LNCaP clone FGC (cell line): ENCODE measurements at places on chromosomes 1 and 21.
A peak's percentile ranks its signal among the peaks of the same experiment; 100 is the strongest.

DNA sequence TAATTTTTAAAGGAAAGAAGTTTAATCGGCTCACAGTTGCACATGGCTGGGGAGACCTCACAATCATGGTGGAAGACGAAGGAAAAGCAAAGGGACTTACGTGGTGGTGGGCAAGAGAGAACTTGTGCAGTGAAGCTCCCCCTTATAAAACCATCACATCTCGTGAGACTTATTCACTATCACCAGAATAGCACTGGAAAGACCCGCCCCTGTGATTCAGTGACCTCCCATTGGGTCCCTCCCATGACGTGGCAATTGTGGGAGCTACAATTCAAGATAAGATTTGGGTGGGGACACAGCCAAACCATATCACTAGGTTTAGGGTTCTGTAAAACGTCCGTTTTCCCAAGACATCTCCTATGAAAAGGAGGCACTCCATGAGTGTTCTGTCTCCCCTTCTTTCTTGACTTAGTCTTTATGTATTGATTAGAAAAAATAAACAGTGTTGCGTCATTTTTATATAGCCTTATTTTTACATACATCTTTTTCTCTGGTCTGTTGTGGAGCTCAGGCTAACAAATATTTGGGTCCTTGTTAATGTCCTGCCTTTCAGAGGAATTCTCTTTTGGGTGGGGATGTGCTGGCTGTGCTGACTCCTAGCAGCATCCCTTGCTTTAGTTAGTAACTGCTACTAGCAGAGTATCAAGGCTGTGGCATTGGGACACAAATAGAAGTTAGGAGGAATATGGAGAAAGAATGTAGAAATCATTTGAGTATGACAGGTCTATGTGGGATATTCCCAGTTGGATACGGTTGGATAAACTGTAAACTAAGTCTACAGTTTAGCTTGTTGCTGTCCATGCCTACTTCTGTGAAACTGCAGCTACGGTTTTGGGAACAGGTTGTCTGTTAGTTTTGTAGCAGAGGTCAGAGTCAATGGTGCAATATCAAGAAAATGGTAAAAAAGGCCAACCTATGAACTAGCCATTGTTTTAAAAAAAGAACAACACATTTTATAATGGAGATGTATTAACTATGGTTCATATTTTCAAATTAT lies 23.5 kb downstream of the BACH1 start:
- no peak for DNase-seq

- DNase-seq = no peak
Observed at GRCh38 chr1:83994111-83994510, 4.8 kb downstream of the TTLL7 start.

- no peak for DNase-seq
Observed at GRCh38 chr1:87091425-87091824, 177.0 kb downstream of the HS2ST1 start.

DNA sequence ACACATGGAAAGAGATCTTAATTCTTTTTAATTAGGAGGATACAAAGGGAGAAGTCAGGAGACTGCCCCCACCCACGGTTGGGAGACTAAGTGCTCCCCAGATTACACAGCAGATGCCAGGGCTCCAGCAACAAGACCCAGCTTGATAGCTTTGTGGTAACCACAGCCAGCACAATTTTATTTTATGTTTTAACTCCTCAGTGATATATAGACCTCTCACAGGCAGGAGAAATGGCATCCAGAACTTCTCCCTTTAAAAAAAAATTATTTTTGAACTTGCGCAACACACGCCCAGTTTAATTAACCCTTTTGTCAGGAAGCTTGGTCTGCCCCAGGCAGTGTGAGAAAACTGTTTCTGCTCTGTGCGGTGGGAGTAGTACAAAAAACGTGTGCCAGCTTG lies 62.6 kb upstream of the ACOT11 start:
- no peak for DNase-seq

- DNase-seq = no peak
Observed at GRCh38 chr1:83083589-83084224, 915.2 kb downstream of the TTLL7 start.

DNA sequence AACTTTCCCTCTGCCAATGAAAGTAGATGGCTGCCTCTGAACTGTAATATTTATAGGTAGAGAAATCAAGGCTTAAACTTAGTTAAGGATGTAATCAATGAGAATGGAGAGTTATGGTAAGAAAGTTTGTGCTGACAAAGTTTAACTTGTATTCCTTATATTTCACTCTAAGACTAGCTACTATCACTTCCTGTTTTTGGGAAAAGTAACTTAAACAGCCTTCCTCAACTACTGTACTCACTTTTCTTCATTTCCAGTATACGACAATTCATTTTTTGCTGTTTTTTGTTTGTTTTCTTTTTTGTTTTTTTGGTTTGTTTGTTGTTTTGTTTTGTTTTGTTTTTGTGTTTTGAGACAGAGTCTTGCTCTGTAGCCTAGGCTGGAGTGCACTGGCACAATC lies 3.7 kb downstream of the RGS18 start:
- no peak for DNase-seq

GRCh38 chr1:49197081-49197480 lies 420.4 kb upstream of the BEND5 start:
- DNase-seq = no peak

DNA sequence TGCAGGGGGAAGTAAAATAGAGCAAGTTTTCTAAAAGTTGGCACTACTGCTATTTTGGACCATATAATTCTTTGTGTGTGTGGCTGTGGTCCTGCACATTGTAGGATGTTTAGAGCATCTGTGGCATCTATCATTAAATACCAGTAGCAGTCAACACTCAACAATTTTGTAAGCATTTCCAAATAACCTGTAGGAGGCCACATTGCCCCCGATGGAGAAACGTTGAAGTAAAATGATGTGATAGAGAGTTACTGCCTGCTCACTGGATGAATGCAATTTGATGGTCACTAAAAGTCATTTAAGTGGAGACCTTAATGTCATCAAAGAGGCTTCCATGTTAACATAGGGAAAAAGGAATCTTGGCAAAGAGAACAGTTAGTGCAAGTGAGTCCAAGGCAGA lies 560.8 kb downstream of the NEGR1 start:
- DNase-seq = no peak

DNA sequence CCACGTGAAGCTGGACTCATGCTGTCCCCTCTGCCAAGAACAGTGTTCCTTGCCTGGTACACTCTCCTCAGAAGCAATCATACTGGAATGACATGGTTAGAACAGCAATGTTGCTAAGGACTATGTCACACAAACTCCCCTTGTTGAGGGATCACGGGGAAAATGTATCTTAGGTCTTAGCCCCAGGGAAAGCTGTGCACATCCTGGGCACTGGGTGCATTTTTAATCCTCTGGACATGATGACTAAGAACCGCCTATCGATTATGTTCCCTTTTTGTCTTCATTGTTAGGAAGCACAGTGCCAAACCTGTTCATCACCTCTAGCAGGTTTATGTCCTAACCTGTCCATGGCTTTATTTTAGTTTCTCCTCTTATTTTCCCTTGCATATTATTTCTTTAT lies 115.1 kb downstream of the HIVEP3 start:
- no peak for DNase-seq

GRCh38 chr1:211800925-211801607 lies 29.5 kb downstream of the LPGAT1 start:
- no peak for DNase-seq

DNA sequence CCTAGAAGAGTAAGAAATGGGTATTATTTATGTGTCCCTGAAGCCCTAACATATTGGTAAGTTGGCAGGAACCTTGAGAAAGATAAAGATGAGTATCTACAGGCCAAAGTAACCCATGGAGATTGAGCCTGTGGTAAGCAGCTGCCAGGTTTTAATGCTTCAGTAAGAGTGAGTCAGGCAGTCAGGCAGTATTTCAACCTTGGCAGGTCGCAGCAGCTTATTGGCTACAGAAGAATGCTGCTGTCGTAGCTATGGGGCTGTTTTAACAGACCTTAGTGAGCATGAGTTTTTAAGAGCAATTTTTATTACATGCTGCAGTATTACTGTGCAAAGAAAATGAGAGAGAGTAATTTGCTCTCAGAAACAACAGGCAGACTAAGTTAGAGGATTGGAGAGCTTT lies 10.3 kb upstream of the SLC30A10 start:
- DNase-seq = peak; percentile 59

DNA sequence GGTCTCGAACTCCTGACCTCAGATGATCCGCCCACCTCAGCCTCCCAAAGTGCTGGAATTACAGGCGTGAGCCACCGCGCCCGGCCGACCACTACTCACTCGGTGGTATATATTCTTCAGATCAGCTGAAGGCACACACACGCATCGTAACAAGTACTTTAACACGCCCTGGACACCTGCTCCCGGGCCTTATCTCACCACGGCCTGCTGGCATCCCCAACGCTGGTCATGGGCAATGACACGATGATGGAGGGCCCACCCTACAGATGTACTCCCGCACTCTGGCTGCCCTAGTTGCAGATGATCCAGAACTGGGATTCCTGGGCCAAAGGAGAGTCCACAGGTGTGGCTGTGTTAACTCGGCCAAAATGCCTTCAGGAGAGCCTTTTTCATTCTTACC lies 11.6 kb downstream of the UBE2J2 start:
- DNase-seq = no peak

GRCh38 chr1:97084546-97084945 lies 363.0 kb downstream of the PTBP2 start:
- DNase-seq = no peak

DNA sequence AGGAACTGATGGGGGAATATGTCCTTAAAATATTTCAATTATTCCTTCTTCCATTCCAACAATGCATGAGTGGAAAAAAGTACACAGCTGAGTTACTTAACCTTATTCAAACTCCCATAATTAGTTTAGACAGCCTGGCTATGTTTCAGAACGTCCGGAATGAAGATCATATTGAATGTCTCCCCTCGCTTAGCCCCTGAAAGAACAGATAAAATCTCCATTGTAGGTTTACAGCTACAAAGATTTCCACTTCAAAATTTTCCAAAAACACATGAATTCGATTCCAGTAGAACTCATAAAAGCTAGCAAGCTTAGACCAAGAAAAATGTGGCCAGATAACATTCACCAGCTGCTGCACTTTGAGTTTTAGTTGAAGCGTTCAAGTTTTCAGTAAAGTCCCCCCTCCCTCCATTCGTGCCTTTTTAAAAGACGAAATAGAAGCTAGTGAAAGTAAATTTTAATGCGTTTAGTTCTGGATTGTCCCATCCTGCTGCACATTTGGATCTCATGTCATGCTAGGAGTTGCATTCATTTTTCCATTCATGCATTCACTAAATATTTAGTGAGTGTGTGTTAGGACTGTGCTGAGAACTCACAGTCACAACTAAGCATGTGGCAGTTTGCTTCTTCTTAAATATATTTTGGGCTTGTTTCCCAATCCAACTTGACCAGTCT lies 29.4 kb upstream of the SSX2IP start:
- no peak for DNase-seq

GRCh38 chr1:206814716-206815341 lies 42.5 kb upstream of the IL10 start:
- no peak for DNase-seq

- DNase-seq = no peak
Observed at GRCh38 chr1:218324226-218324580, 20.9 kb upstream of the TGFB2 start.

DNA sequence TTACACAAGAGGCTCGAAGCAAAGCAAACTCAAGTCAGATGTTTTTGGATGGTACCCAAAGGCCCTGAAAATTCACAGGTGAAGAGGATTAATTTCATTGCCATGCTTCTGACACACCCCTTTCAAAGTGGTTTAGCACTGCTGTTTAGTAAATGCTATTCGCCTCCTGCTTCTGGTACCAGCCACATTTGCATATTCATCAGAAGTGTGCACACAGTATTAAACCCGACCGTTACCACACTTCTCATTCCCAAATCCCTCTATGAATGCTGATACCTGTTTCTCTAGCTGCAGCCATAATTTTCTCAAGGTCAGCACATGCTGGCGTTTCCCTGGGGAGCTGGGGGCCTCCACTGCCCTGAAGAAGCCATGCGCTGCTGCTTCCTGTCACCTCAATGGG lies 179.8 kb upstream of the DAB1 start:
- no peak for DNase-seq

DNA sequence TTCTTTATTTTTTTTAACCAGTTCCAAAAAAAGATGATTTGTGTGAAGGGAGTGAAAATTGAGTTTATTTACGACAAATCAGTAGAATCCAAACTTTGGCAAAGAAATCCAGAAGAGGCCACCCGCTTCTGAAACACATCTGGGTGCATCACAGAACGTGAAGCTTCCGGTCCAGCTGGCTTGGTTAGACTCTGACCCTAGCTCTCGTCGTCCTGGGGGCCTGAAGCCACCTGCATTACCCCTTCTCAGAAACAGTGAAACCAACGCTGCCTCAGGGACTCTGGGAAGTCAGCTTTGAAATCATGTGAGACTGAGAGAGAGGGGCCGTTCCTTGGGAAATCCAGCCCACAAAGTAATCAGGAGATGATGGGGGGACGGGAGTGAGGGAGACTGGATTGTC lies 21.8 kb downstream of the AJAP1 start:
- no peak for DNase-seq

- DNase-seq = peak; percentile 82
Observed at GRCh38 chr1:166952002-166952746, 23.2 kb downstream of the ILDR2 start.

DNA sequence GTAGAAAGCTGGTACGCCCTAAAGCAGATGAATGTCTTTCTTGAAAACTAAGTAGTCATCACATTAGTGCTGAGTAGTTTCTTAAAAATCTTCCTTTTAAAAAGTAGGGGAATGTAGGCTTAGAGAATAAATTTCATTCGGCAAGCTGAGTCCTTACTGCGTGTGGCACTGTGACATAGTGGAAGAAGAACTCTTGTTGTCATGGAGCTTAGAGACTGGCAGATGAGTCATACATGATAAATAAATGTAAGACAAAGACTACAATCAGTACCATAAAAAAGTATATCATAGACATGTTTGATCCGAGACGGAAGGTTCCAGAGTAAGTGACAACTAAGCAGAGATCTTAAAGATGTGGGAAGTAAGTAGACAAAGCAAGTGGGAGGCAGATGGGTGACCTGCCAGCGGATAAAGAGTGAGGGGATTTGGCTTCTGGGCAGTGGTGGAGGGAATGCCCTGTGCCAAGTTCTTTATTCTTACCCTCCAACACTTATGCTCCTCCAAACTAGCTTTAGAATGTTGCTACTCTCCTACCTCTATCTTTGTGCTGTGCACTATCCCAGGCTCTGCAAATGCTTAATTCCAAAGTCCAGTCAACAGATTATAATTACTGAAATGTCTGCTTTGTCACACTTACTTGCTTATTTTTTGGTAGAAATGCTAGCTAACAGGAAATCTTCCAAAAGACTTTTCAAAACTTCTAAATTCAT lies 608.5 kb upstream of the USP24 start:
- no peak for DNase-seq
